CD8-positive, alpha-beta memory T cell (primary cell): ENCODE measurements at places on chromosomes 4 and X.

- DNase-seq, result no peak
These were observed 7.6 kb downstream of the CPLX1 start for GRCh38 chr4:818106-818921.

- DNase-seq, result peak; percentile 73
These were observed 35.3 kb downstream of the ARAP2 start for GRCh38 chr4:36208893-36209473.

GRCh38 chr4:109820563-109820962 is 5.0 kb downstream of the GAR1 start:
- no peak for DNase-seq

- no peak for DNase-seq
These were observed 59.4 kb upstream of the FBXW7 start for GRCh38 chr4:152594978-152595925.

DNA sequence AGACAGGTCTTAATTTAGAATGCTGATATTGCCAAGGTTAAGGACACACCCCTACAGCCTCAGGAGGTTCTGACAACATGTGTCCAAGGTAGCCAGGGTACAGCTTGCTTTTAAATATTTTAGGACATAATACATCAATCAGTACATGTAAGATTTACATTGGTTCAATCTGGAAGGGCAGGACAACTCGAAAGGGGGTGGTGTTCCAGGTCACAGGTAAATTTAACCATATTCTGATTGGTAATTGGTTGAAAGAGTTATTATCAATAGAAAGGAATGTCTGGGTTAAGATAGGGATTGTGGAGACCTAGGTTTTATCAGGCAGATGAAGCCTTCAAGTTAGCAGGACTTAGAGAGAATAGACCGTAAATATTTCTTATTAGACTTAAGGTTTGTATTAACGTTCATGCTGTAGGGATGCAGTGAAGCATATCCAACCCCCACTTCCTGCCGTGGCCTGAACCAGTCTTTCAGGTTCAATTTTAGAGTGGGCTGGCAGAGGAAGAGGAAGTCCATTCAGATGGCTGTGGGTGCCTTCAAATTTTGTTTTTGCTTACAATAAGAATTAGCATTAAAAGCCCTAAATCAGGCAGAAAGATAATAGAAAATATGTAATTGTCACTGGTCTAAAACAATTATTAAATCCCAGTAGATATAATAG is 136.5 kb upstream of the GALNTL6 start:
- no peak for DNase-seq

DNA sequence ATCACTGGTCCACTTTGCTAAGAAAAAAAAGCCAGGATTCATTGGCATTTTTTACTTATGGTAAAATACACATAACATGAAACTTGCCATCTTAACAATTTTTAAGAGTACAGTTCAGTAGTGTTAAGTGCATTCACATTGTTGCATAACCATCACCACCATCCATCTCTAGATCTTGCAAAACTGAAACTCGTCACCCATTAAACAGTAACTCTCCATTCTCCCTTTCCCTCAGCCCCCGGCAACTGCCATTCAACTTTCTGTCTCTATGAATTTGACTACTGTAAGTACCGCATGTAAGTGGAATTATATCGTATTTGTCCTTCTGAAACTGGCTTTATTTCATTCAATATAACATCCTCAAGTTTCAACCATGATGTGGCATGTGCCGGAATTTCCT is 56.3 kb upstream of the LNX1 start:
- DNase-seq, result no peak
